ENCODE measurements at places on chromosomes 1 and 21. TPM values are rescaled to one million over a fixed set of nuclear protein-coding genes. Genes with fewer than 3 reads are reported as not detected.

Gene F11R
- total RNA-seq: 13.9 TPM

Gene ETNK2
- total RNA-seq: 0.18 TPM

Gene MIER1
- 61.7 TPM for total RNA-seq

Gene CYP4X1
- not detected for total RNA-seq

Gene OPTC
- total RNA-seq: not detected

Gene DENND2D
- 207 TPM for total RNA-seq

Gene FCRLB
- 0.43 TPM for total RNA-seq

Gene ACBD3
- total RNA-seq: 24.6 TPM

Gene ADAMTS5
- total RNA-seq: not detected

Gene NUDT17
- 2.5 TPM for total RNA-seq

Gene TFF1
- total RNA-seq: not detected

Gene SYPL2
- total RNA-seq: not detected

Gene PFDN2
- 78.8 TPM for total RNA-seq

Gene RXFP4
- total RNA-seq: not detected

Gene TCHHL1
- not detected for total RNA-seq

Gene AQP10
- not detected for total RNA-seq

Gene KRTAP19-2
- not detected for total RNA-seq

Gene TRIM67
- total RNA-seq: not detected

Gene TDRD5
- total RNA-seq: not detected

Gene RNU1-1
- total RNA-seq: 1,570 TPM

Gene ATP6V1G3
- not detected for total RNA-seq

Gene AMY2A
- not detected for total RNA-seq

Gene FAAH
- total RNA-seq: 4.3 TPM

Gene AMY1A
- not detected for total RNA-seq

Gene S100B
- total RNA-seq: not detected

Gene KISS1
- total RNA-seq: not detected

Gene AMY1C
- not detected for total RNA-seq

Gene MFAP2
- 0.25 TPM for total RNA-seq

Gene CD1E
- not detected for total RNA-seq

Gene SPATA21
- total RNA-seq: not detected

Gene KRTAP19-5
- total RNA-seq: not detected

Gene HDGF
- total RNA-seq: 222 TPM

Gene TNFRSF4
- 237 TPM for total RNA-seq

Gene VHLL
- total RNA-seq: not detected

Gene PTPN14
- 0.28 TPM for total RNA-seq

Gene SPRR2E
- total RNA-seq: not detected

Gene CACHD1
- 0.05 TPM for total RNA-seq

Gene CPT2
- total RNA-seq: 14.9 TPM

Gene NES
- total RNA-seq: not detected

Gene FMO4
- total RNA-seq: 1.8 TPM

Gene SELE
- total RNA-seq: not detected

Gene MPZ
- 5.9 TPM for total RNA-seq

Gene LCE3E
- total RNA-seq: not detected

Gene GJB4
- total RNA-seq: not detected

Gene MIXL1
- total RNA-seq: not detected

Gene SV2A
- 15.2 TPM for total RNA-seq

Gene LCE2C
- total RNA-seq: not detected

Gene PKLR
- not detected for total RNA-seq

Gene HSD3B1
- not detected for total RNA-seq

Gene KRTAP7-1
- total RNA-seq: not detected

Gene SEMA6C
- 1.8 TPM for total RNA-seq

Gene APOBEC4
- total RNA-seq: not detected
